ENCODE measurements at places on chromosomes 12 and 14.

GRCh38 chr14:92850492-92850891 lies 56.4 kb downstream of the GOLGA5 start:
- DNase-seq = no peak

GRCh38 chr12:110280392-110280778 lies 662 bp upstream of the ATP2A2 start:
- no peak for DNase-seq

- no peak for DNase-seq
Measured at GRCh38 chr12:124506145-124506831, 61.1 kb downstream of the NCOR2 start.

GRCh38 chr12:122820838-122821271 lies 14.4 kb upstream of the HIP1R start:
- DNase-seq = no peak

DNA sequence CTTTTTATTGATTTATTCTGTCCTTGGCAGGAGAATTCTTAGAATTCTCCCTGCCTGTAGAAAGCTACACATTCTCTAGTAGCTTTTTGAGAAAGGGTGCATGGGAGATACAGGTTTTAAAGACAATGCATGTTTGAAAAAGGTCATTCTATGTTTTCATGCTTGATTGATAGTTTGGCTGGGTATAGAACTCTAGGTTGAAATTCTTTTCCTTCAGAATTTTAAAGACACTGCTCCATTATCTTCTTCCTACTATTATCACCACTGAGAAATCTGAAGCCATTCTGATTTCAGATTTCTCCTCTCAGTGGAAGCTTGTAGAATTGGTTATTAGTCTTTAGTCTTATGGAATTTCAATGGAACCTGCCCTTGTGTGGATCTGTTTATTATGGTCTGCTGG lies 14.0 kb downstream of the ATF7IP start:
- DNase-seq = no peak

DNA sequence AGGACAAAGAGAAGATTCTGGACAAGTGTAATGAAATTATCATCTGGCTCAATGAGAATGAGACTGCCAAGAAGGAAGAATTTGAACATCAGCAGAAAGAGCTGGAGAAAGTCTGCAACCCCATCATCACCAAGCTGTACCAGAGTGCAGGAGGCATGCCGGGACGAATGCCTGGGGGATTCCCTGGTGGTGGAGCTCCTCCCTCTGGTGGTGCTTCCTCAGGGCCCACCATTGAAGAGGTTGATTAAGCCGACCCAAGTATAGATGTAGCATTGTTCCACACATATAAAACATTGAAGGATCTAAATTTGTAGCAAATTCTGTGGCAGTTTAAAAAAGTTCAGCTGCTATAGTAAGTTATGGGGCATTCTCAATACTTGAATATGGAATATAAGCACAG lies 174.3 kb upstream of the CCND2 start:
- DNase-seq = no peak

DNA sequence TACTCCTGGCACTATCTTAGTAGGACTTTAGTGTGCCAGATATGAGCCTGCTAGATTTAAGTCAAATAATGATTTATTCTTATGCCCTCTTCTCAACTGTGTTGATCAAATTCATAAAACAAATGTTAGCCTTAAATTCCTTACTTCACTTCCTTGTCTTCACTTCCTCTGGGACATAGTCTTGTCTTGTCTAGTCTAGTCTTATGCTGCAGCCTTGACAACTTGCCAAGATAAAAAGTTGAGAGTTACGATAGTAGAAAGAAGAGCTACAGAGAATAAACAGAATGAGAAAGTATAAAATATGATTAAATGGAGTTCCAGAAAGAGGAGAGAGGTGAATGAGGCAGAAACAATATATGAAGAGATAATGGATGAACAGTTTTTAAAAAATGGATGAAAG lies 378.1 kb downstream of the DAD1 start:
- no peak for DNase-seq

DNA sequence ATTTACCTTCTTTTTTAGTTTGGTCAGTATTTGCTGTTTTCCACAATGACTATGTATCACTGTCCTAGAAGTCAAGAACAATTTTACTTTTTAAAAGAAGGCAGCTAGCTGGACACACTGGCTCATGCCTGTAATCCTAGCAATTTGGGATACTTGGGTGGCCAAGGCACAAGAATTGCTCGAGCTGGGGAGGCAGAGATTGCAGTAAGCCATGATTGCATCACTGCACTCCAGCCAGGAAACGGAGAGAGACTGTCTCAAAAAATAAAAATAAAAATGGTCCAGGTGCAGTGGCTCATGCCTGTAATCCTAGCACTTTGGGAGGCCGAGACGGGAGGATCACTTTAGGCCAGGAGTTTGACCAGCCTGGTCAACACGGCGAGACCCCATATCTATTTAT lies 28.3 kb downstream of the MDM1 start:
- no peak for DNase-seq

DNA sequence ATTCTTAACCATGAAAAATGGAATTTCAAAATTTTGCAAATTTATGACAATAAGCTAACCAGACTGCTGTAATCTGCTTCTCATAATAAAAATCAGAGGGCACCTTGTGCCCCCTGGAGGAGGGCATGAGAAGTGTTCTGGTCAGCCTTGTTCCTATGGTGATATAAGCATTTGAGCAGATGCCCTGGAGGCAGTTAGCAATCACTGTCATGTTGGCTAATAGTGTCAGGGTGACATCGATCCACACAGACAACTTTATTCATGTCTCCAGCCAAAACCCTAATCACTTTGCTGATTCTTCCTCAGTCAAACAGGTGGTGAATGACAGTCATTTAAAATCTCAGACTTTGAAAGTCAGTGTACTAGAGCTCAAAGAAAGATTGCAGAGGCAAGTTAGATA lies 943.0 kb downstream of the GALC start:
- DNase-seq = peak; percentile 18

GRCh38 chr12:27652174-27652763 lies 44.0 kb upstream of the REP15 start:
- peak; percentile 75 for DNase-seq

- no peak for DNase-seq
Measured at GRCh38 chr14:66662374-66662773, 154.4 kb downstream of the GPHN start.

DNA sequence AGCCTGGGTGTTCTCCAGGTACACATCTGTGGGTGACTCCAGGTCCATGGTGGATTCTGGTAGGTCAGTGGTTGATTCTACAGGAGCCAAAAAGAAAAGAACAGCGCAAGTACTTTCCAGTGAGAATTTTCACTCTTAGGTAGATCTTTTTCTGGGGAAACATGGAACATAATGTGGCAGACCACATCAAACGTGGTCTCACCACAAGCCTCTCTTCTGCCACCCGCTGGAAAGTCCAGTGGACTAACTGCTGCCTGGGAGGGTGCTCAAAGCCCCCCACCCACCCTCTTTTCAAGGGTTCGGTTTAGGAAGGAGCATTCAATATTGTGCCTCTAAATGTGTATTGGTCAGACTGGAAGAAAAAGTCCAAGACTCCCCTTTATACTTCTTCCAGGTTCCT lies 36.1 kb upstream of the PRB2 start:
- DNase-seq = no peak

DNA sequence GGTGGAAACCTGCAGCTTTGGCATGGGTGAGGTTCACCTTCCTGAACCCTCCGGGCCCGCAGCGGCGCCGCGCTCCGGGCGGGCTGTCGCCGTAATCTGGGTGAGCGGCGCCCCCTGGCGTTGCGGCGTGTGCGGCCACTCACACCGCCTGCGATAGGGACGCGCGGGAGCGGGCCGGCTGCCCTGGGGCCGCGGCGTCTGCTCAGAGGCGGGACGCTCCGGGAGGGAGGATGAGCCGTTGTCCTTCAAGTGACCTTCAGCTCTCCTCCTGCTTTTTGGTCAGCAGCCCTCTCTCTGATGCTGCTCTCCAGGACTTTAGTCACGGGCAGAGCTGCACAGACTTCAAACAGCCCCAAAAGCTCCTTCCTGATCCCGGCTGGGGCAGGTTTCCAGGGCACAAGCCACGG lies 211.7 kb upstream of the FKBP4 start:
- peak; percentile 2 for DNase-seq

GRCh38 chr14:80260645-80261044 lies 49.3 kb upstream of the DIO2 start:
- DNase-seq = no peak

GRCh38 chr12:10554228-10554755 lies 48.6 kb downstream of the EIF2S3B start:
- no peak for DNase-seq

DNA sequence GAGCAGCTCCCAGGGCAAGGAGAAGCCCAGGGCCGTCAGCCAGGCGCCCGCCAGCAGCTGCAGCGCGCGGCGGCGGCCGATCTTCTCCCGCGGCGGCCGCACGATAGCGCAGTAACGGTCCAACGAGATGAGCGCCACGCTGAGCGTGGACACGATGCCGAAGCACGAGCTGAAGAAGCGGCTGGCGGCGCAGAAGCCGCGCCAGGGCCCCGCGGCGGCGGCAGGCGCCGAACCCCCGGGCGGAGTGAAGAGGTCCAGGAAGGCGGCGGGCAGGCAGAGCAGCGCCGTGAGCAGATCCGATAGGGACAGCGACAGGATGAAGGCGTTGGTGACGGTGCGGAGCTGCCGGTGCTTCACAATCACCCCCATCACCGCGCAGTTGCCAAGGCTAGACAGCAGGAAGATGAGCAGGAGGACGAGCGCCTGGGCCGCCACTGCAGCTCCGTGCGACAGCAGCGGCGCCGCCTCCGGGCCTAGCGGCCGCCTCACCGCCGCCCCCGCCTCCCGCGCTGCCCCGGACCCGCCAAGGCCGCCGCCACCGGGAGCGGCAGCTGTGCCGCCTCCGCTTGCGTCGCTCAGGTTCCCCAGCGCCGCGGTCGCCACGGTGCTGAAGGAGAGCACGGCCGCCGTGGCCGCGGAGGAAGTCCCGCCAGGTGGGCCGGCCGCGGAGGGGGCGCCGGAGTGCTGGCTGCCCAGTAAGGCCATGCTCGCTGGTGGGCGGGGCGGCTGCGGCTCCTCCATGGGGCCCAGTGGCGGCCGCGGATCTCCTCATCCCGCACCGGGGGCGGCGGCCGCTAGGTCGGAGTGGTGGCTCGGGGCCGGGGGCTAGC lies 479 bp downstream of the GPR135 start:
- peak; percentile 30 for DNase-seq

DNA sequence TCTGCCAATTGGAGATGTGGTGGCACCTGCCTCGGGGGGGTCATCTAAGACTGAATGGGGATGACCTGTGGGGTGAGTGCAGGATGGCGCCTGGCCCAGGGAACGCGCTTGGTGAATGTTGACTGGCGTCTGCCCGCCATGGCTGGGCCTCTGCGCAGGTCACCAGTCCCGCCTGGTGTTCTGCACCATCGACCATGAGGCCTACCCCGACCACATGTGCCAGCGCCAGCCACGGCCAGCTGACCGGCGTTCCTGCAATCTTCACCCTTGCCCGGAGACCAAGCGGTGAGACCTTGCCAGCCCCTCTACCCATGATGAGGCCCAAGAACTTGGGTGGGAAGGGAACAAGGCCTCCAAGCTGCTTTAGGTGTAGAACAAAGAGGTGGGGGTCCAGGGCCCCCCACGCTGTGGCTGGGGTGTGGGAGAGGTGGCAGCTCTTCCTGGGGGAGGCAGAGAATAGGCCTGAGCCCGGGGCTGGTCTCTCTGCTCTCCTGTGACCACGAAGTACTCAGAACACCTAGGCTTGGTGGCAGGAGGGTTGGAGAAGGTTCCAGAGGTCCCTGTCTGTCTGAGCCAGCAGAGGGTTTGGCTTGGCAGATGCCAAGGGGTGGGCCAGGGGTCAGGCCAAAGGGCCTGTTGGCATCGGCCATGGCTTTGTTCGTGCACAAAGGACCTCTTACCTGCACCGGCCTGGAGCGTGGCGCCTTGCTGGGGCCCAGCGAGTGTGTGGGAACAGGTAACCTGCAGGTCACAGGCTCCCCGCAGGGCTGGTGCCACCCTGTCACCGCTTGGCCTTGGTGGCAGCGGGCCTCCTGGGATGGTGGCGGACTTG lies 15.4 kb downstream of the PAPLN start:
- DNase-seq = no peak

GRCh38 chr14:36981832-36982529 lies 190.4 kb downstream of the SLC25A21 start:
- DNase-seq = peak; percentile 56

- DNase-seq = no peak
Measured at GRCh38 chr12:111202237-111202915, 166.5 kb downstream of the PHETA1 start.

DNA sequence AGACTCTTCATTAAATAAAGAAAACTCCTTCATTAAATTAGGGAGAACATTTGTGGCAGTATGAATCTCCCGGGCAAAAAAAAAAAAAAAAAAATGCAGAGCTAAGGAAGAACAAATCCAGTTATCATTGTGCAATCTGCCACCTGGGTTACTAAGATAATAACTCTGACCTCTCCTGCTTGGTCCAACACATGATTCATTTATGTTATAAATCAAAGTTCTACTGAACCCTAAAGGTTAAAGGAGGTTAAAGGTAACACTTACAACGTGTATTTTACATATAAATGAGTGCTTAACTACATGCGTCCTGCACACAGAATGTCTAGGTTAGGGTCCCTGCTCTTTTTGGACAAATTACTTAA lies 4.2 kb downstream of the TGFB3 start:
- no peak for DNase-seq

DNA sequence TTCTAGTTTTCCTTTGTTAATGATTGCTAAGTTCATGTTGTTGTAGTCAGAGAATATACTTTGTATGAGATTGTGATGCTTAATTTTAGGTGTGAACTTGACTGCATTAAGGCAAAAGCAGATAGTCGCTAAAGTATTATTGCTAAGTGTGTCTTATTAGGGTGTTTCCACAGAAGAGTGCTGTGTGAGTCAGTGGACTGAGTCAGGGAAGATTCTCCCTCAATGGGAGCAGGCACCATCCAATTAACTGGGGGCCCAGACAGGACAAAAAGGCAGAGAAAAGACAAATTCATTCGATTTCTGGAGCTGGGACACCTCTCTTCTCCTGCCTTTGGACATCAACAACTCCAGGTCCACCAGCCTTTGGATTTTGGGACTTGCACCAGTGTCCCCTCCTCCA lies 48.5 kb downstream of the BAZ1A start:
- DNase-seq = no peak

GRCh38 chr12:57216014-57216911 lies at the start of gene NXPH4:
NXPH4 (plus strand) TSS chr12:57216794; CDS start chr12:57216970, 176 bp downstream.
- DNase-seq = no peak

DNA sequence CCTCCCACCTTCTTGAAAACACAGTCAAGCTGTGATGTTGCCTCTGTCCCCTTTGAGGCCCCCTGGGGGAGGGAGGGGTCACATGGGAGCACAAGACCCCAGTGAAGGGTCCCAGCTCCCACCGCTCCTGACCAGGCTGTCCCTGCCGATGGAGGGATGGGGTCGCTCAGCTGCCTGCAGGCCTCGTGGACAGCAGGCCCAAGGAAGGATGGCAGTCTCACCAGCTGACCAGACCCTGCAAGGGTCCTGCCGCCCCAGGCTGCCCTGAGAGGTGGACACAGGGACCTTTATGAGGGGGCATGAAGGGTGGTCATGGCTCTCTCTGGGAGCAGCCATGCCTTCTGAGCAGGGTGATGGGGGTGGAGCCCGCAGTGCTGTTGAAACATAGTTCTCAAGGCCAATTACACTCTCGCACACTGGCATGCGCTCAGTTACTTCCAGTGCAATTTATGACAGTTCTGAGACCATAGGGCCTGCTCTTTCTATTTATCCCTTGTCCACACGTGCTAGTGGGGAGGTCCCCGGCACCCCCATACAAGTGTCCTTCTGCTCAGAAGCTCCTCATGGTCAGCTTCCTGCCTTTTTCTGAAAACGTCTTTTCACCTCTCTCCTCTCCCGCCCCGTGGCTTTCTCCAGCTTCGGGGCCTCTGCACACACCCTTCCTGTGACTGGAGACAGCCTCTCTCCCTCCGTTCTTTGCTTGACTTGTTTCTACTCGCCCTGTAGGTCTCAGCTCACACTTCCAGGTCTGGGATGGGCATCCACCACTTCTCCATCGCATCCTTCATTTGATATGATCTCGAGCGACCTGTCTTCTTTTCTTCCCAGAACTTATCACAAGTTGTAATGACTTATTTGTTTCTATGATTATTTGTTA lies 313.1 kb downstream of the ADGRD1 start:
- DNase-seq = no peak
